Hematopoietic multipotent progenitor cell treated with erythropoietin and hydrocortisone succinate and interleukin-3 and kit ligand, for 17 days (in vitro differentiated cells): ENCODE measurements at places on chromosomes 5 and 9.

GRCh38 chr9:98870782-98871557, 63.5 kb downstream of the GALNT12 start:
- DNase-seq, result no peak

- no peak for DNase-seq
Measured at GRCh38 chr5:124140060-124140459, 606.4 kb downstream of the ZNF608 start.

GRCh38 chr9:27193886-27194285, 84.9 kb downstream of the TEK start:
- no peak for DNase-seq

DNA sequence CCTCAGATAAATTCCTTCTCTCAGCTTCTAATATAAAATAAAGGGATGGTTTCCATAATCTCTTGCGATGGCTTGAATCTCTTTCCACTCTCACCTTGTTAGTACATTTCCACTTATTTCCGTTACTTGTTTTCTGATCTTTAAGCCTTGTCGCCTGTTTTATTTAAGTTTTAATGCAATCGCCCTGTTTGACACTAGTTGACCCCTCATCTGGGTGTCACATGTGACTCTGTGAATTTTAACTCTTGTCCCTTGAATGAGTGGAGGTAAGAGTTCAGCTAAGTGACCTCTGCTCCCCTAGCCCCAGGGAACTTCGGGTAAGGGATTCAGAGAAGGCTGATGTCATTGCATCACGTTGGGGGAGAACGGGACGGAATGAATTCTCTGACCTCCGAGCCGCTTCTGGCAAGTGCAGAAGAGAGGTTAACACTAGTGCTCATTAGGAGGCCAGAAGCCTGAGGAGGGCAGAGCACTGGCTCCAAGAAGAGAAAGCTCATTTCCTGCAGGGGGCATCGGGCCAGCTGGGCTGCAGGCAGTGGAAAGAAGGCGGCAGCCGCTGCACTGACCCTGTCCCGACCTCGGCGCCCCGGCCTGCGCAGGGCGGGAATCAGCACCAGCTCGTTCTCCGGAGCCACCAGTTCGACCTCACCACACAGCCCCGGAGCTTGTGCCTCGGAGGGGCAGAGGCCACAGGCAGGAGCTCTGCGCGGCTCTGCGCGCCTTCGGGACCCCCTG, 569 bp downstream of the HINT2 start:
- peak; percentile 57 for DNase-seq

GRCh38 chr9:85118990-85119755, 449.6 kb downstream of the NTRK2 start:
- no peak for DNase-seq

DNA sequence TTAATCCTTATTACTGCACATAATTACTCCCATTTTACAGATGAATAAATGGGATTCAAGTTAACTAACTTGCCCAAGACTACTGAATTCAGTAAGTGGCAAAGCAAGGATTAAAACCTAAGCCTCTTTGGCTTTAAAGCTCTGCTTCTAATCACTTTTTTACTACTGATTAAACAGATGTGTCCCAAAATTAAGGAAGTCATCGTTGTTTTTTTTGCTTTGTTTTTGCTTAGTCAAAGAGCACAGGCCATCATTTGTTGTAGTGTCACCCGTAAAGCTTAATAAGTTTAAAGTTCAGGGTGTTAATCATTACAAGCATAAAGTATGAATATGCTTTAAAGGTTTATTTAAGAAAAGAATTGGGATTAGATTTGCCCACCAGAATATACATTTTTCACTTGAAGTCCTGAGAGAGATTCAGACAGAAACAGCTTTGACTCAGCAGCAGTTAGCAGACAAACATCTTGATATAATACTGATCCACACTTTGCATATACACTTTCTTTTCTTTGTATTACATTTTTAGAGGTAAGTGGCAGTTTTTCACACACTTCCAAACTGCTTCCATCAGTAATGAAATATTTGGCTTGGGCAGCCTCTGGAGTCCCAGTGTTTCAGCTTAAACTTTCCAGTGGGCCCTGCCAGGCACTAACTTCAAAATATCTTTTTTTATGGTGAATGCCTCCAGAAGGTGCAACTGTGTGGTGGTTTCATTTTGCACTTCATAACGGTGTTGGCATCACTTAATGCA, 52.7 kb downstream of the PIK3R1 start:
- no peak for DNase-seq

DNA sequence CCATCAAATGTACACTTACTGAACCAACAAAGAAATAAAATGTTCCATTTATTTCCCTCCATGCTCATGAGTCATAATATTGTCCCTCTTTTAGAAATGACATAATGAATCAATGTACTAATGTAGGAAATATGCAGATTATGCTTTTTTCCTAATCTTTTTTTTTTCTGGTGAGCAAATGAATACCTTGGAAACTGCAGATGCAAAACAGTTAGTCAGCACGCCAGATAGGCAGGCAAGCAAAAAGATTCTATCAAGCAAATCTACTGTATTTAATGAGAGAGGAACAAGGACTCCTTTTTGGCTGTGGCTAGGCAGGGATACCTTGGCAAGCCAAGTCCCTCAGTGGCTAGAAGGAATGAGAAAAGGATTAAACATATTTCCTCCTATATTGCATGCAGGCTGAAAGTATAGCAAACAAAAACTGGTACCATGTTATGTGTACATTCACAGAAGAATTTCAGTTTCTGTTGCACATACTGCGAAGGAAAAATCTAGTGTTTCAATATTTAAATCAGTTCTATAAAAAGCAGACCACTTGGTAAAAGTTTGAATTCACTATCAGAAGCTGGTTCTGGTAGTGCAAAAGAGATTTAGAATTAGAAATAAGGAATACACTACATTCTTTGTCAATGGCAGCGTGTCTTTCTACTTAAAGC, 605.4 kb downstream of the TLE1 start:
- DNase-seq, result no peak

GRCh38 chr5:56143373-56143714, 89.8 kb downstream of the ANKRD55 start:
- DNase-seq, result no peak

DNA sequence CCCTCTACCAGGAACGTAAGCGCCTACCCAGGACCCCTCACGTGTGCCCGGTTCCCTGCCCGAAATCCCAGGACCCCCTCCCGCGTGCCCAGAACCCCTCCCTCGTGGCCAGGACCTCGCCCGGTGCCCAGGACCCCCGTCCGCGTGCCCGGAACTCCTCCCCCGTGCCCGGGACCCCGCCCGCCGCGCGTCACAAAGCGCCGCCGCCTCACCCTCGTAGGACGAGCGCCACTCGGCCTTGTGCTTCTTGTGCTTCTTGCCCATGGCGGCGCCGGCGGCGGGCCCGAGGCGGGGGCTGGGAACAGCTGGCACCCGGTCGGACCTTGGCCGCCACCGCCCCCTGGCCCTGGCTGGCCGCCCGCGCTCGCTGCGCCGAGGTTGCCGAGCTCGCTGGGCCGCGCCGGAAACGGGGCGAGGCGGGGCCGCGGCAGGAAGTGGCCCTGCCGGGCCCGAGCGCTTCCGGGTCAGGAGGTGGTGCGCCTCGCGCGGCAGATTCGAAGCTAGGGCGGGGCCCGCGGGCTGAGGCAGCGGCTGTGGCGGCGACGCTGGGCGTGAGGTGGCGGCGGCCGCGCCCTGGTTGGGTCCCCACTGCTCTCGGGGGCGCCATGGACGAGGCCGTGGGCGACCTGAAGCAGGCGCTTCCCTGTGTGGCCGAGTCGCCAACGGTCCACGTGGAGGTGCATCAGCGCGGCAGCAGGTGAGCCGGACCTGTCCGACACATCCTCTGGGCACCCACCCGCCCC, at the start of the genes BRD9 and TRIP13:
BRD9 (minus strand) TSS at position 408 of the 743 bp plus-strand sequence; CDS start at position 264, 144 bp downstream.
TRIP13 (plus strand) TSS at position 491 of the 743 bp plus-strand sequence; CDS start at position 606, 115 bp downstream.
- DNase-seq, result peak; percentile 87
